ENCODE measurements at places on chromosomes 1 and 21. TPM values are rescaled to one million over a fixed set of nuclear protein-coding genes. Genes with fewer than 3 reads are reported as not detected.

The GBP7 gene
- total RNA-seq = not detected

The RCSD1 gene
- 0.81 TPM for total RNA-seq

The RO60 gene
- total RNA-seq = 60.7 TPM

The CCDC185 gene
- not detected for total RNA-seq

The ELF3 gene
- not detected for total RNA-seq

The OR2T29 gene
- total RNA-seq = not detected

The HSF2BP gene
- total RNA-seq = 2.0 TPM

The PTGER3 gene
- total RNA-seq = under 0.01 TPM

The S100A7A gene
- total RNA-seq = not detected

The EPHB2 gene
- total RNA-seq = 0.97 TPM

The FOXD3 gene
- total RNA-seq = not detected

The BEND5 gene
- total RNA-seq = 3.7 TPM

The SLC16A4 gene
- total RNA-seq = 10.4 TPM

The AUNIP gene
- total RNA-seq = 0.65 TPM

The TMEM82 gene
- not detected for total RNA-seq

The LMX1A gene
- total RNA-seq = not detected

The CDCA8 gene
- 9.2 TPM for total RNA-seq

The OLFML3 gene
- total RNA-seq = 28.7 TPM

The RAB13 gene
- 54.3 TPM for total RNA-seq

The TSPAN2 gene
- not detected for total RNA-seq

The PPFIA4 gene
- total RNA-seq = 24.6 TPM

The OR2G6 gene
- total RNA-seq = not detected

The NEXN gene
- 26.5 TPM for total RNA-seq

The SUMO3 gene
- total RNA-seq = 64.6 TPM

The GJA4 gene
- 4.9 TPM for total RNA-seq

The CFHR3 gene
- not detected for total RNA-seq

The KLHDC7A gene
- total RNA-seq = not detected

The OLIG2 gene
- total RNA-seq = not detected

The CYYR1 gene
- 1.6 TPM for total RNA-seq

The CELA2B gene
- not detected for total RNA-seq

The ETV3L gene
- not detected for total RNA-seq

The LCE3D gene
- total RNA-seq = not detected

The TBX15 gene
- total RNA-seq = 2.5 TPM

The BTF3L4 gene
- total RNA-seq = 54.6 TPM

The PCP4 gene
- not detected for total RNA-seq

The GREM2 gene
- total RNA-seq = not detected

The ALDH9A1 gene
- 73.4 TPM for total RNA-seq

The ZFP69 gene
- 0.54 TPM for total RNA-seq

The PGLYRP4 gene
- total RNA-seq = not detected

The TMPRSS2 gene
- total RNA-seq = not detected

The CELA2A gene
- not detected for total RNA-seq

The SLC6A9 gene
- total RNA-seq = 21.7 TPM

The GPR153 gene
- 7.9 TPM for total RNA-seq

The KRTAP20-1 gene
- total RNA-seq = not detected

Data from cardiac atrium fibroblast (primary cell).